ENCODE measurements at places on chromosomes 16 and 17.
A peak's percentile ranks its signal among the peaks of the same experiment; 100 is the strongest.

DNA sequence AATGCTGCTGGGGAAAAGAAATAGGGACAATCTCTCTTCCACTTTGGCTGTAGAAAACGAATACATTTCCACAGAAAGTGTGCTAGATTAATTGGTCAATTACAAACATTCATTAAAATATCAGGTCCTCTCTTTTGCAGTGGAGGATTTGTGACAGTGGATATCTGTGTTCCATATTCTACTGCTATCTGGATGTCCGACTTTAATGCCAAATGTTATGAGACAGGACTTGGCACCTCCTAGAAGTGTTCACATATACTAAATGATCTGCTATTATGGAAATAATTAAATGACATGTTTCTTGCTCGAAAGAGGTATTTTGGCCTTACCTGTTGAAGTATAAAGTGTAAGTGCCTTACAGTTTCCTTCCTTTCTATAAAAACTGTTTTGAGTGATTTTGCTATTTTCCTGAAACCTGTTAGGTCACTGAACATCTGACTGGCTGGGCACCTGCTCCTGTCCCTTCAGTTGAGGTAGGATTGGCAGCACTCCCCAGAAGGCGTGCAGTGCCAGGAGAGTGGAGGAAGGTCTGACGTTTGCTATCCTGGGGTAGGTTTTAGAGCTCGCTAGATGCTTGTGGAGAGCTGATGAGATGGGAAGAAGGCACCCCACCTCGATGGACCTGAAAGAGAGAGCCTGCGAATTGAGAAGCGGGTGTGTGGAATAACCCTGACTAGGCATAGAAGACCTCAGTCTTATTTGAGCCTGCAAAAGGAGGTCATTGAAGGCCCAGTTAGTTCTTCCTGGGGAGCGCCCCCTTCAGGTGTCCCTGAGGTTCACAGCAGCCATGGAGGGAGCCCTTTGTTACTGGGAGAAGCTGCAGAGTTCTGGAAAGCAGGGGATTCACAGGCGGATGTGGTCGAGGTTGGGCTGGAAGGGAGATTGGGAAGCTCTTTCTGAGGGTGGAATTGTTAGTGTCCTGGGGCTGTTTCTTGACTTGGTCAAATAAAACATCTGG lies 159.4 kb upstream of the ZNF267 start:
- no peak for DNase-seq

GRCh38 chr17:73533781-73534180 lies 110.5 kb downstream of the SDK2 start:
- no peak for DNase-seq

- DNase-seq, result peak; percentile 87
These were observed 1.3 kb downstream of the MAZ start for GRCh38 chr16:29807426-29808218.

DNA sequence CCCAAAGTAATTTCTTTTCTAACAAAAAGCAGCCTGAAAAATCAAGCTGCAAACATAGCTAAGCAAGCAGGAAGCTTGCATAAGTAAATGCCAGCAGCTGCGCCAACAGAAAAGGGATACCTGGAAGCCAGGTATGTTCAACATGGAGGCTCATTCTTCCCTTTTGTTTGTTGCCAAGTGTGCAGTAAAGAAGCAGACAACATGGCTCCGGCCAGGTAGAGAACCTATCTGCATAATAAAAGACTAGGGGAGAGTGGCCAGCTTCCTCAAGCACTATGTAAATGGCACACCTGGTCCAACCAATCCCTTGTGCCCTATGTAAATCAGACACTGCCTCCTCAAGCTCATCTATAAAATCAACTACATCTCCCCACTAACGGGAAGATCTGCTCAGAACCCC lies 1407.0 kb downstream of the CDH11 start:
- DNase-seq, result no peak

DNA sequence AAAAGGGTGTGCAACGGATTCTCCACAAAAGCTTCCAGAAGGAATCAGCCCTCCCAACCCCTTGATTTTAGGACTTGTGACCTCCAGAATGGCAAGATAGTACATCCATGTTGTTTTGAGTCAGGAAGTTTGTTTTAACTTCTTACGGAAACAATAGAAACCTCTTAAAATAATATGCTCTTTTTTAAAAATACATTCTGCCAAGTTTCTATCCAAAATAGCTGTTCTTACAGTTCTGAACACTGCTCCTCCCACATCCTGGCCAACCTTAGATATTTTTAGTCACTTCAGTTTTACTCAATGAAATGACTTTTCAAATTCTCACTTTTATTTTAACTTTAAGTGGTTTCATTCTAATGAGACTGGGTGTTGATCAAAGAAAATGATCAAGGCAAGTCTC lies 156.4 kb downstream of the ZNF18 start:
- DNase-seq, result no peak

- no peak for DNase-seq
These were observed 10.5 kb downstream of the TBC1D16 start for GRCh38 chr17:80025140-80025539.

DNA sequence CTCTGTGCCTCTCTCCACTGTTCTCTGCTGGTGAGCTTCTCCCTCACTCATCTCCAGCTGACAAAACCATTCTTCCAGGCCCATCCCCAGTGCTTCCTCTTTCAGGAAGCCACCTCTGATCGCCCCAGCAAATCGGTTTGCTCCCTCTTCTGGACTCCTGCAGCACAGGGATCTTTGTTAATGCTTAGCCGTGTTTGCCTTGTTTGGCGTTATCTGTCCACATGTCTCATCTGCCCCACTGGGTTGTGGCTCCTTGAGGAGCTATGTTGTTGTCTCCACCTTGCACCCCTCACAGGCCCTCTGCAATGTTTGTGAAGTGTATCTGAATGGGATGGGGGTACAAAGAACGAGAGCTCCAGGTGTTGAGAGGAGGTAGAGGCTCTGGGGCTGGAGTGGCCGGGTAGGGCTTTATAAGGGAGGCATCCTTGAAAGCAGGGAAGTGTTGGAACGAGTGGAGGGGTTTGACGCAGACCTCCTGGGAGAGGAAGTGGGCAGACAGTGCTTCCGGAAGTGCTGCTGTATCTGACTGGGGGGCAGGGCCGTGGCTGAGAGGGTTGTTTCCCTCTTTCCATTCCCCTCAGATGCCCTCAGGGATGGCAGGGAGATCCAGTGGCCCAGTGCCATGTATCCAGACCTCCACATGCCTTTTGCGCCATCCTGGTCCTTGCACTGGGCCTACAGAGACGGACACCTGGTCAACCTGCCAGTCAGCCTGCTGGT lies 27.8 kb downstream of the CASKIN2 start:
- peak; percentile 25 for DNase-seq

GRCh38 chr17:30524847-30525246 lies 47.6 kb downstream of the GOSR1 start:
- no peak for DNase-seq

GRCh38 chr16:78244131-78244895 lies 144.9 kb downstream of the WWOX start:
- DNase-seq, result no peak
